ENCODE measurements at places on chromosomes 6 and 20.
A peak's percentile ranks its signal among the peaks of the same experiment; 100 is the strongest.

DNA sequence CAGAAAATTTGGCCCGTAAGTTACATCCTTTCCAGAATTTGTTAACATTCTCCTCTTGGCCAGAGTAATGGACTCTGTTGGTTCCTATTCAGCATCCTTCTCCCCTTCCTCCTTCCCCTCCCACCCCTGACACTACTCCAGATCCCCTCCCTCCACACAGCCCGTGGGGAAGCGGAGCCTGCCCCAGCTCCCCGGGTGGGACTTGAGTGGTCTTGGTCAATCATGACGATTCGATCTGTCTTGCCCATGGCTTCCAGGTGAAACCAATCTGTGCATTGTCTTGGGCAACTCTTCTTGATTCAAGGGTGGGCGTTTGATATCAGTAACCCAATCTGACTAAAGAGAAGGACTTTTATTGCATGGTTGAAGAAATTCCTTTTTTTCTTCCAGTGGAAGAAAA is 143.9 kb downstream of the ANKRD60 start:
- no peak for DNase-seq

- DNase-seq: no peak
Measured at GRCh38 chr6:3663811-3664210, 87.7 kb downstream of the PXDC1 start.

DNA sequence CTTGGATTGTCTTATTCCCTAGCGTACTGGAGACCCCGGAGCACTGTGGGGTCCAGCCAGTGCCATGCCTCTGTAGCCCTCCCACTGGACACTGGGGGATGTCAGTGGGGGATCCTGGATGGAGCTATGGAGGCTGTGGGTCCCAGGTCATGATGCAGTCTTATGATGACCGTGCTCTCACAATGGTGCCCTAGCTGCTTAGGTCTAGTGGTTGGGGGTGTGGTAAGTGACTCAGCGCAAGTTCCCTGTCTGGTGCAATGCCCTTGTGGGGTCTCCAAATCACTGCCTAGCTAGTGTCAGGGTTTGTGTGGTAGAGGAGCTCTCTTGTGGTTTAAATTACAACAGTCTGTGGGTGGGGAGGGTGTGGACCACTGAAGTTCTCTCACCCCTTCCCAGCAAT is 135.4 kb downstream of the CDC5L start:
- DNase-seq: no peak

DNA sequence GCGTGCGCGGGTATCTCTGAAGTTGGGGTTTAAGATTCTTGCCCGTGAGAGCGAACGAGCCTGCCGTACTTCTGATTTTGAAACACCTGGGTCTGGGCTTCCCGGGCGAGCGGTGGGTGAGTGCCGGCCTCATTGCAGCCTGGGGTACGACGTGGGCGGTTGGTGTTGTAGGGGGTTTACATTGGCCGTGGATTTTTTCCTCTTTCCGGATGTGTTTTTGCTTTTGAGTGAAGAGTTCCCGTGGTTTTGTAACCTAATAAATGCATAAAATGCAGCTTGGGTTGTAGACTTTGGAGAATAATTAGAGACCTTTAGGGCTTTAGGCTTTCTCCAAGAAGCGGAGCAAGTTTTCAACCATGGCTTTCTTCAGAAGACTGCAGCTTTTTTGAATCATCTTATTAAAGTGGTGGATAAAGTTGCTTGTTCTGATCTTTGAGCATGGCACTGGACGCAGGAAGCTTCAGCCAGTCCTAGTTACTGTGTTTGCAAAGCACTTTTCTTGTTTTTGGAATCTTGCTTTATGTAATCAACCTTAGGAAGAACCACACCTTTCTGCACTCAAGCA is 314 bp downstream of the FARS2 start:
- no peak for DNase-seq

GRCh38 chr6:89862273-89862672 is 32.0 kb upstream of the GJA10 start:
- DNase-seq: no peak

- peak; percentile 51 for DNase-seq
Measured at GRCh38 chr6:35240838-35241801, 18.4 kb upstream of the ZNF76 start.

- no peak for DNase-seq
Measured at GRCh38 chr6:1105833-1106400, 206.0 kb upstream of the FOXQ1 start.

Data from stimulated activated CD4-positive, alpha-beta T cell treated with anti-CD3 and anti-CD28 coated beads, Interleukin-15, amount 100 ng/mL, for 48 hours (primary cell).